ENCODE measurements at places on chromosomes 1 and 21.

DNA sequence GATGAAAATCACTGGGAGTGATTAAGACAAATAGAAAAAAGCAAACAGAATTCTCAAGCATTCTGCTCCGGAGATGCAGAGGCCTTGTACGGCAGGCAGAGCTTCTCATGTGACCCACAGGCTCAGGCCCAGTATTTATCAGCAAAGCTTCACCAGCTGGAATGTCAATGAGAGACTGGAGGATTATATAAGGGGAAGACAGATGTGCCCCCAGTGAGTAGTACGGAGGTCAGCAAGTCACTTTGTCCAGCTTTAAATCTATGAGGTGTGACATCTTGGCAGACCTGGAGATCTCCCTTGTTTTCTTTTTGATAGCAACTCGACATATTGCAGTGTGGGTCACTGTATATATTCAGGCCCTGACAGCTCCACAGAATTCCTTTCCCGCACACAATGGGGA, 106.8 kb downstream of the HHIPL2 start:
- DNase-seq = no peak

DNA sequence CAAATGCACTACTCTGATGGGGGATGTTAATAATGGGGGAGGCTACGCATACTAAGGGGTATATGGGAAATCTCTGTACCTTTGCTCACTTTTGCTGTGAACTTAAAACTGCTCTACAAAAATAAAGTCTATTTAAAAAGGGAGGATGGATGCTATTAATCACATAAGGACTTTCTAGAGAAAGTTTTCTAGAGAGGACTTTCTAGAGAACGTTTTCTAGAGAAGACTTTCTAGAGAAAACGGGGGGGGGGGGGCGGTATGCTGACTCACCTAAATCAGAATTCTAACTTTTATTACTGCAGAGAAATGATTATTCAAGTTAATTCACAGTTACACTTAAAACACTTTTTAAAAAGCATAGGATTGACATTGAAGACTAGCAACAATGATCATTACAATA, 76.2 kb downstream of the USP1 start:
- no peak for DNase-seq

DNA sequence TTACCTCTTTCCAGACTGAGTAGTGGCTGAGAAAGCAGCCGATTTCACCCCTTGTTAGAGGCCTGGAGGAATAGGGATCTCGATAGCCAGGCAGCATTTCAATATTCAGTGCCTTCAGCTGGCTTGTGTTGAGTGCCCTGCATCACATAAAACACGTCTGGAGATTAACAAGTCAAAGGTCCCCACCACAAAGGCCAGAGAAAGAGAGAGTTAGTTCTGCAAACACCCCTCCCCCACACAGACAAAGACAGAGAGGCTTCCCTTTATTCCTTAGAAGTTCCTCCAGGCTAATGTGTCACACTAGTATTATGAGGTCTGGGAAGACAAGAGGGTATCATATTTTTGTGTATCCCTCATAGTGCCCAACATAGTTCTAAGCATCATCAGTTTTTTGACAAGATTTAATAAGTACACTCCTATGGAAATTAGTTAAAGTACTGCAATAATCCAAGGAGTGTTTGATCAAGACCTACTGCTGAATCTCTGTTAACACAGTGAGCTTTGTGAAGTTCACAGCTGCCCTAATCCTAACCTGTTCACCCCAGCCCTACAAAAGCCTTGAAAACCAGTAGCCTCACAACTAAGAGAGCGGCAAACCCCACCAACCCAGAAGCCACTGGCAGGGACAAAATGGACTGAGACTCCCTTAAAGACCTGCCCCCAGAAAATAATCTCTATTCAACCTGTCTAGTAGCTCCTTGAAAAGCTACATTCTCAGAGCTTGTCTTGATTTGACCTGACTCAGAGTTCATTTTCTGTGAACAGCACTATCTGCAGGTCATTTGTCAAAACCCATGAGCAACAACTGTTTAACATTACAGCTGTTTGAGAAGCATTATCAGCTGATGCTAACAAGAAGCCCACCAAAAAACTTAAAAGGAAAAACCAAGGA, 91.9 kb downstream of the COLGALT2 start:
- no peak for DNase-seq

DNA sequence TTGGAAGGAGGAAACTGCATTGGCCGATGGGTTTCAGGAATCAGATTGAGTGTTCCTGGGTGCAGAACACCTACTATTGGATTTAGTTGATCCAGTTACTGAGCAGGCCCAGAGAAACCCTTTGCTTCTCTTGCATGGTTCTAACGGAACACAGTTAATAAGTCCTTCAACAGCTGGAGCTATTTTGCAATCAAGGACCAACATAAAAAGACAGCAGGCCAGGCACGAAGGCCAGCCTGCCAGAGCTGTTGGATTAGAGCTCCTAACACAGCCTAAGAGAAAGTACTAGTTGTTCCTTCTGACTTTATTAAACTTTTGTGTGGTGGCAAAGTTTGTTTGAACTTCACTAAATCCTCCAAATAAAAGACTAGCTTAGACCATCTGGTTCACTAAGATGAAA, 148.0 kb upstream of the LMO4 start:
- DNase-seq = no peak

- peak; percentile 53 for DNase-seq
These were observed 2.8 kb downstream of the TGFB2 start for GRCh38 chr1:218347723-218348627.

DNA sequence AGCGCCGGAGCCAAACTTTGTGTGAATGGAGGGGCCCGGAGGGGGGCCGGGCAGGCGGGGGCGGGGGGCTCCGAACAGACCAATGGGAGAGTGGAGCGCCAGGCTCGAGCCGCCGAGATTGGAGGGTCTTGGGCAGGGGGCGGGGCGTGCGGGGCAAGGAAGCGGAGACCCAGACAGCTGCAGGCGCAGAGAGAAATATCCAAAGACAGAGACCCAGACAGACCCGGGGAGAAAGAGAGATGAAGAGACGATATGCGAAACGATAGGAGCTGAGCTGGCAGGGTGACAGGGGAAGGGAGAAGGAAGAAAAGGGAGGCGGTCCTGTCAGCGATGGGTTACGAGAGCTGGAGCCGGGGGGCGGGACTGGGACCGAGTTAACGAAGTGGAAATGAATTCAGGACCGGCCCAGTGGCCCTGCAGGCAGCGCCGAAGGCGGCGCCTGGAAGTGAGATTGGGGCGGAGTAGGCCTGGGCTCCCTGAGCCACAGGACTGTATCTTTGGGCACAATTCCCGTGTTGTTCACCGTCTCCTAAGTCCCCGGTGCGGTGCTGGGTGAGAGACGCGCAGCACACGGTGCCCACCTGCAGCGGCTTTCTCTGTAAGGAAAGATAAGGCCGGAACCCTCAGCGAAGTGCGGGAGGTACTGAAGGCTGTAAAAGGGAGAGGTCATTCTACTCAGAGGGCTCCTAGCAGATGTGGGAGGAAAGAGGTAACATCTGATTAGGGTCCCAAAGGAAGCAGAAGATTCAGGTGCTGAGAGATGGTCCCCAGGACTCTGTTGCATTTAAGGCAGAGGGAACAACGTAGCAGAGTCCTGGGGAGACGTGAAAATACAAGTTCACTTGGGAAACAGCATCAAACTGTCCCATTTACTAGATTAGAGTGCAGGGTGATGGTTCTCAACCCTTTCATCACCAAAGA, 543 bp upstream of the KCNJ10 start:
- DNase-seq = peak; percentile 34

DNA sequence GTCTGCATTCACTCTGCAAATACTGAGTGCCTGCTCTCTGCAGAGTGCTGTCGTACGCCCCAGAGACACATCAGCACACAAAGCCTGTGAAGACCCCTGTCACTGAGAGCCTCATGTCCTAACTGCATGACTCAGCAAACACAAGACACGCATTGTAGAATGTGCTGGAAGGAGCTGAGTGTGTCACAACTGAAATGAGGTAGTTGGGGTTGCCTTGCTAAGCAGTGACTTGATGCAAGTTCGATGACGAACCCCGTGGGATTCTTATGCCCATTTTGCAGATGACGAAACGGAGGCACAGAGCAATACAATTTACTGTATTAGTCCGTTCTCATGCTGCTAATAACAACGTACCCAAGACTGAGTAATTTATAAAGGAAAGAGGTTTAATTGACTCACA, 65.1 kb downstream of the RIPK4 start:
- DNase-seq = no peak

GRCh38 chr1:15656464-15656863, 27.7 kb upstream of the PLEKHM2 start:
- no peak for DNase-seq

- DNase-seq = no peak
These were observed 26.4 kb downstream of the CHI3L2 start for GRCh38 chr1:111253876-111254275.

- no peak for DNase-seq
These were observed 43.2 kb upstream of the ZNF281 start for GRCh38 chr1:200452850-200453552.

DNA sequence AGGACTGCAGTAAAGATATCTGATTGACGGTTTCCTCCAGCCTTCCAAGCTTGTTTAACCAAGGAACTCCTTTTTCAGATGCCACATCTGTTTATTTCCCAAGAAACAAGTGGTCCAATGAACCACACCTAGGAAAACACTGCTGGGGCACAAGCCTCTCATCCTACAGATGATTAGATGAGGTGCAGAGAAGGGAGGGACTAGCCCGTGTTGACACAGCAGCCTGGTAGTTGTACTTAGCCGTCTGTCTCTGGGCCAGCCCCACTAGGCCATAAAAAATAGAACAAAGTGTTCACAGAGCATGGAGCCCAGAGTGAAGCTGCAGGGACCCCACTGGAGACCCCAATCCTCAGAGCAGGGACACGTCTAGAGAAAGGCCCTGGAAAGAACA, 32.1 kb downstream of the LRP8 start:
- DNase-seq = peak; percentile 24

DNA sequence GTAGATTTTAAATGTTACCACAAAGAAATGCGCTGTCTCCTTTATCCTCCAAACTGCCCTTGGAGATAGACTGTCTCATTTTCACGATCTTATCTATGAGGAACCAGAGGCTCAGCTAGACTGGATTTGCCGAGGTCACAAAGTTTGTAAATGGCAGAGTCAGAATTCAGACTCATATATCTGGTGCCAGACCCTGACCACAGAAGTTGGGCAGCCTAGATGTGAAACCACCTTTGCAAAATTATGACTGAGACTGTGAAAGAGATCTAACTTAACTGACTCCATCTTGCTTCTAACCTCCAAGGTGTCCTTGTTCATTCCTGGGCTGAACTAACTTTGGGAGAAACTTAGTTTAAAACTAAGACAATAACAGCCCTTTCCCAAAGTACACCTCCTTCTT, 14.1 kb downstream of the CNR2 start:
- DNase-seq = no peak

GRCh38 chr21:25300632-25301031, 306.6 kb downstream of the MRPL39 start:
- no peak for DNase-seq

- peak; percentile 69 for DNase-seq
These were observed 595 bp downstream of the AK2 start for GRCh38 chr1:33036051-33036525.

DNA sequence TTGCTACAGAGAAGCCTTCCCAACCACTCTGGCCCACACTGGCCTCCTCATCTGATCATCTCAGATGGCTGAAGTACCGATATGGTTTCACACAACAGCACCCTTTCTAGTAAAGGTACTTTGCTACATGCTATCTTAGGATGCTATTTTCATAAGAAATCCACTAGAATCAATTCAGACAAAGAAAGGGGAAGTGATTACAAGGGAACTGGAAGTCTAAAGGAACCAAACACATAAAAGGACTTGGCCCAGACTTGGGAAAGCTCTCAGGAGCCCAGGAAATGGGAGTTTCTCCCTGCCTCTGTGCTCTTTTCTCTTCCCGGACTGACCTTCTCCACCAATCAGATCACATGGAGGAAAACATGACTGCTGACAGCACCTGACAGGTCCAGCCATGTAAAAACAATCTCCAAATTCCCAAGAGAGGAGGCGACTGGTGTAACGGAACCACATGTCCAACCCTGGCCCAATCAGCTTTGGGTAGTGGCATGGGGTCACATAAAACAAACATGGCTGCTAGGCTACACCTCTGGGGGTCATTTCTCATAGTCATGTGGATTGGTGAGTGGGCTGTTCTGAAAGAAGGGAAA, 12.7 kb upstream of the FOXE3 start:
- no peak for DNase-seq

DNA sequence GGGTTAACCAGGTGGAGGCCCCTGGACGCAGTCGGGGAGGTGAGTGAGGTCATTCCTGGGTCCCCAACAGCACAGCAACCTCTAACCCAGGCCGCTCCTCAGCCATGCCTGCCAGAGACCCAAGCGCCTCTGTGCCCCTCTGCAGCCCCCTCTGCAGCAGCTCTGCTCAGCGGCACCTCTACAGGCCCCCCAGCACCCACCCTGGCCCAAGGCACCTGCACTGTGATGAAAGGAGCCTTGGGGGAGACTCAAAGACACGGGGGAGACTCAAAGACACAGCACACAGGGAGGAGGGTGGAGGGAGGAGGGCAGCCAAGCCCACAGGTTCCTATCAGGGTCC, 19.5 kb downstream of the WDR4 start:
- no peak for DNase-seq

GRCh38 chr1:173294843-173295242, 87.7 kb upstream of the TNFSF4 start:
- no peak for DNase-seq

DNA sequence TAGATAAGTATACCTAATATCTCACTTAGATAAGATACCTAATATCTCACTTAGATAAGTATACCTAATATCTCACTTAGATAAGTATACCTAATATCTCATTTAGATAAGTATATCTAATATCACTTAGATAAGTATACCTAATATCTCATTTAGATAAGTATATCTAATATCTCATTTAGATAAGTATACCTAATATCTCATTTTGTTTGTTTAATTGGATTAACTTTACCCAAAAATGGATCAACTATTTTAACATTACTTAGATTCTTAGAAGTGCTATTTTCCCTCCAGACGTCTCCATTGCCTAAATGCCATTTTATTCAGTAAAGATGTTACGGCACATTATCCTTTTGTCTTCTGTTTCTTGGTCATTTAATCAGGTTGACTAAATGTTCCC, 346.4 kb downstream of the CHRM3 start:
- no peak for DNase-seq

- DNase-seq = no peak
These were observed 25.1 kb downstream of the PLCH2 start for GRCh38 chr1:2501041-2501819.

DNA sequence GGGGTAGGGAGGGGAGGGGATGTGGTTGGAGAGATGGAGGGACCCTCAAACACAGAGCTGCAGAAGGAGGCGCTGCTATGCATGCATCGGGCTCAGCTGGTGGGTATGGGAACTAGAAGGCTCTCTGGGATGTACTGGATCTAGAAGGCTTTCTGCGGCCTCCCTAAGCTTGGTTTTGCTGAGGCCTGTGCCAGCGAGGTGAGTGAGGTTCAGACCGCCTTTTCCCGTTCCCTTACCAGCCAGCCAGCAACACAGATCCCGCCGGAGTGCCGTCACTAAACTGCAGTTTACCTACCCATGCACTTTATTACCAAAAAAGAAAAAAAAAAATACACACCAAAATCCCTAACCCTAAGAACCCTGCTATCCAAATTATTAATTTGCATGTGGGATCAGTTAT, 180.2 kb downstream of the PRDM16 start:
- DNase-seq = no peak

Data from HT-29 (cell line).